Eye (tissue), 1 donor: ENCODE measurements at places on chromosomes 3 and 15.
A peak's percentile ranks its signal among the peaks of the same experiment; 100 is the strongest.

GRCh38 chr3:133445108-133445507, 45.3 kb downstream of the BFSP2 start:
- DNase-seq, result no peak

- no peak for DNase-seq
These were observed 14.1 kb downstream of the SPSB4 start for GRCh38 chr3:141065258-141065657.

DNA sequence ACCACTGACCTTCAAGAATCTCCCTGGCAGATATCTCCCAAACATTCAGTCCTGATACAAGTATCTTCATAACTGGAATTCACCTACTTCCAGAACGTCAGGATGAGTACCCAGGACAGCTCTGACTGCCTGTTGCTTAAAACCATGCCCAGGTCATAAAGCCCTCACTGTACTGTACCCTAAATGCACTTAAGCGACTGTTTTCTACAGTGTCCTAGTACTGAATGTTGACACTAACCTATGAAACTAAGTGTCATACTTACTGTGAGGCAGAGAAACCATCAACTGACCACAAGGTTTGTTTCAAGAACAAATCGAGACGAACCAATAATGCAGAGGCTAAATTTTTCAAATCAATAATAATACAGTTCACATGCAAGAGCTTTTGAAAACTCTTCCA, 178.7 kb upstream of the NSMCE3 start:
- DNase-seq, result no peak

DNA sequence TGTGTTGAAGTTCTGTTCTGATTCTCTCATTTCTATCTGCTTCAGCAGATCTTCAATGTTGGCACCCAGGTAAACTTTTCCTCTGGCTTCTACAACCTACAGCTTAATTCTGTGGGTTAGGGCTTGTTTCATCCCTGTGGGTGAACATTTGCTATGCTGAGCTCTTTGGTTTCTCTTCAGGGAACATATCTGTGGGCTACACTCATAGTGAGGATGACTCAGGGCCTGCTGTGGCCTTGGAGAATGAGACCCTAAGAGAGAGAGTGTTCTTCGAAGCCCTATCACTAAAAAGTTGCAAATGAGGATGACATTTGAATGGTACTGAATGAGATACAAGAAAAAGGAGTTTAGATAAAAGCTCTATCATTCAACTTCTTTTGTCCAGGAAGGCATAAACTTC, 346.2 kb upstream of the CBLB start:
- DNase-seq, result no peak

GRCh38 chr15:61831505-61831921, 228.7 kb downstream of the VPS13C start:
- DNase-seq, result no peak

- DNase-seq, result no peak
These were observed 169.3 kb downstream of the GREM1 start for GRCh38 chr15:32887090-32887489.

GRCh38 chr3:105868431-105868741, 426 bp downstream of the CBLB start:
- DNase-seq, result peak; percentile 86
